ENCODE measurements at places on chromosomes 3 and 15. TPM values are rescaled to one million over a fixed set of nuclear protein-coding genes. Genes with fewer than 3 reads are reported as not detected.

ATP13A3 gene
- 47.1 TPM for polyA plus RNA-seq

FSD2 gene
- not detected for polyA plus RNA-seq

TFRC gene
- polyA plus RNA-seq: 60.7 TPM

VPS39 gene
- 79.5 TPM for polyA plus RNA-seq

CHRM5 gene
- polyA plus RNA-seq: 0.09 TPM

GP5 gene
- polyA plus RNA-seq: 0.02 TPM

AGTR1 gene
- polyA plus RNA-seq: 1.1 TPM

- no peak for DNase-seq
Observed at GRCh38 chr3:136567599-136568188, 184.5 kb downstream of the STAG1 start.

DNA sequence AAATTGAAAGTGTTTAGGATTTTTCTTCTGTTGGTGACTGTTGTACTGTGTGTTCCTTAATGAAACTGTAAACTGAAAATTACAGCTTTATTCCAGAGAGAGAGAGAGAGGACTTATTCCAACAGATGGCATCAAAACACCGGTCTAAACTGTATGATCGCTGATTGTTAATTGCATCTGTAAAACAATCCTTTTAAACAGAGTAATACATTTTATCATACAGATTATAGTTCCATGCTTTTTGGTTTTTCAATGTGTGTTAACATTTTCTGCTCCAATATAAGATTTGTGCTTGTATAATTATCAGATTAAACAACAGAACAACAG lies 289.7 kb upstream of the DNAJC19 start:
- no peak for DNase-seq

DNA sequence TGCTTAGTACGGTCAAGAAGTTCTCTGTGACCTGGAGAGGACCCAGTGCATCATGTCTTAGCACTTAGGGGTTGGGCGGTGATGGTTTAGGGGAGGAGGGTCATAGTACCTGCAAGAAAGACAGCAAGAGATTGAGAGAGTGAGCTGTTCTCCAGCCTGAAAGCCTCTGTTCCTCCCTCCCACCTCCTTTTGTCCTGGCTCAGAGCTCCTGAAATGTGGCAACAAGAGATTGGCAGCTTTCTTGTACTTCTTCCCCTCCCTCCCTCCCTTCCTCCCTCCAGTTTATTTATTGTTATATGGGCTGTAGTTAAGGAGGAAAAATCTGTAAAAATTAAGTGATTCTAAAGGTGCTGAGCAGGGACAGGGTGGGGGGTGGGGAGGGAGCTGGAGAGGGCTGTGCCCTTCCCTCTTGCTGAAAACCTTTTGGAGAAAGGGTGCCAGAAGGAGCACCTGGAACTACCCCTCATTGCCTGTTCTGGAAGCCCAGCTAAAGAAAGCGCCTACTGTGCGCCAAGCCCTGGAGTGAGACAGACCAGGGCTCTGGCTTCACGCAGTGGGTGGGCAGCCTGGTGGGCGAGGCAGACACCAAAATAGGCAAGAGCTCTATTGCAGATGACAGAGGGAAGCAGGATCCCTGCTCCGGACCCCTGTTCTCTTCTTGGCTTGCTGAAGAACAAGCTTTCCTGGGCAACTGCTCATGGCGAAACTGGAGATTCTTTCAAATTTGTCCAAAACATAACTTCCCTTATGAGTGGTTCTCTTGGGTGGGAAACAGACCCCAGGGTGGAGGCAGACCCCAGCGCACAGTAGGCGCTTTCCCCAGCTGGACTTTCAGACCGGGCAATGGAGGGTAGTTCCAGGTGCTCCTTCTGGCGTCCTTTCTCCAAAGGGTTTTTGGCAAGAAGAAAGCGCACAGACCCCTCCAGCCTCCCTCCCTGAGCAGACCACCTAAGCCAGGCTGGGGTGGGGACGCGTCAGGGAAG lies 35.6 kb downstream of the LINGO1 start:
- no peak for DNase-seq

- DNase-seq: no peak
Observed at GRCh38 chr3:182644013-182644412, 149.3 kb upstream of the ATP11B start.

GRCh38 chr3:141275973-141276372 lies 44.3 kb downstream of the PXYLP1 start:
- no peak for DNase-seq

- DNase-seq: no peak
Observed at GRCh38 chr3:48016301-48016973, at the start of gene MAP4. TSS of gene MAP4 (minus strand) at chr3:48016416. CDS start at chr3:47998860, 17,556 bp downstream.

DNA sequence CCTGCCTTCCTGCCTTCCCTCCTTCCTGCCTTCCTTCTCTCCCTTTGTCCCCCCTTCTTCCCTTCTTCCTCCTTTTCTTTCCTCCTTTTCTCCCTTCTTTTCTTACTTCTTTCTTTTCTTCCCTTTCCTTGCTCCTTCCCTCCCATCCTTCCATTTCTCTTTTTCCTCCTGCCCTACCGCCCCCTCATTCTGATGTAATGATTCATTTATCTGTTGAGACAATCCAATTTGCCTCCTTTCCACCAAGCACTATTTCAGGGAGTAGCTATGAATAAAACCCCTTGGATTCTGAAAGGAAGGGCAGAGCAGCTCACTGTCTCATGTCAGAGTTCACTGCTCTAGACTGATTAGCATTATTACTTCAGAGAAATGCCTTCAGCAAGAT lies 462.6 kb downstream of the PDCD6IP start:
- no peak for DNase-seq

- DNase-seq: no peak
Observed at GRCh38 chr3:126142652-126143051, 37.7 kb downstream of the ALDH1L1 start.

DNA sequence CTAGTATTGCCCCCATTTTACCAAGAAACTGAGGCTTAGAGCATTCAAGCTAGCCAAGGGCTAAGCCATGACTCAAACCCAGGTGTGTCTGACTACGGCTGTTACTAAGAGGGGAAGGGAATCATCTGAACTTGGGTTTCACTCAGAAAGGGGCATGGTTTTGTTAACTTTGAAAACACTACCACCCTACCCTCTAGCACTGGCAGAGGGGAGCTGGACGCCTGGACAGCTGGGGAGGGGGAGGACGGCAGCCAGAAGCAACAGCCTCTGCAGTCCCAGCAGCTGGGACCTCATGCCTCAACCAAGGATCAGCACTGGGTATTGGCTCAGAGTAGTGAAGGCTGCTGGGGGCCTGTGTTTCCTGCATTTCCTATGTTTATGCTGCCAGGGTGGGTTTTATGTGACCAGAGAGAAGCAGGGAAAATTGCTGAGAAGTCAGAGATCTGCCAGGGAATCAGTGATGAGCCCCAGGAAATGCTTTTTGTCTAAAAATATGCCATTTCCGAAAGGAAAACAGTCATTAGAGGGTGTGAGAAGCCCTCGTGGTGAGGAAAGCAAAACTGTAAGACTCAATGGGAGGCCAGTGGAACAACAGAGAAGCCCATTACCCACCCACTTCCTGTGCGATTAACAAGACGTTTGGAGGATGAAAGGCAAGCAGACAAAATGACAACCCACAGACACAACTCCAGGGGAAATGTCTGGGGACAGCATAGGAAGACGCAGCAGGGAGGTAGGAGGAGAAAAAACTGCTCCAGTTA lies 41.2 kb downstream of the LIPC start:
- DNase-seq: no peak

DNA sequence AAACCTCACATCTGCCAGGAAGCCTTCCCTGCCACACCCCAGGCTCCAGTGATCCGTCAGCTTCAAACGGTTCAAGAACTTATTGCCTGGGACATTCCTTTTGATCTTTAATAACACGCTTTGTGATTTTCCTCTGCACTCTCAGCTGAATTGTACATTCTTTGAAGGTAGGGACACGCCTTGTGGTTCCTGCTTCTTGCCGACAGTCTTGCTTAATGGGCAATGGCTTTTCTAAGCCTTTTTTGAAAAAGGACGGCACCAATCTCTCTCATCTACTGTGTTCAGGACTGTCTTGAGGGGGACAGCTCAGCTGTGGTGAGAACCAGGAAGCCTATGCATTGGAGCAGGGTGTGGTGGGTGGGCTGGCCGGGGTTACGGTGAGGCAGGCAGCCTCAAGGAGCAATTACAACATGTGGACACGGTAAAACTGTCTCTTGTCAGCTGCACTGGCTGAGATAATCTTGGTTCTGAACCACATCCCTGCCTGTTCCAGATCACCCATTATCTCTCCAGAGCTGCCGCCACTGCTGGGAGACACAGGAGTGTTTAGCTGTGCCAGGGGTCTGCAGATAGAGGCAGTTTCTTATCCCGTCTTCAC lies 46.0 kb upstream of the GLCE start:
- DNase-seq: no peak

GRCh38 chr15:49471733-49472132 lies 48.7 kb downstream of the FGF7 start:
- no peak for DNase-seq

All from BJ (cell line).